Frontal cortex (tissue), 4 donors: ENCODE measurements at places on chromosomes 1 and 21.

- no peak for DNase-seq
Observed at GRCh38 chr1:159960721-159961381, 6.8 kb upstream of the SLAMF9 start.

GRCh38 chr1:3616861-3617260 lies 5.6 kb upstream of the MEGF6 start:
- no peak for DNase-seq

- no peak for DNase-seq
Observed at GRCh38 chr1:61337441-61337951, 255.1 kb downstream of the NFIA start.

DNA sequence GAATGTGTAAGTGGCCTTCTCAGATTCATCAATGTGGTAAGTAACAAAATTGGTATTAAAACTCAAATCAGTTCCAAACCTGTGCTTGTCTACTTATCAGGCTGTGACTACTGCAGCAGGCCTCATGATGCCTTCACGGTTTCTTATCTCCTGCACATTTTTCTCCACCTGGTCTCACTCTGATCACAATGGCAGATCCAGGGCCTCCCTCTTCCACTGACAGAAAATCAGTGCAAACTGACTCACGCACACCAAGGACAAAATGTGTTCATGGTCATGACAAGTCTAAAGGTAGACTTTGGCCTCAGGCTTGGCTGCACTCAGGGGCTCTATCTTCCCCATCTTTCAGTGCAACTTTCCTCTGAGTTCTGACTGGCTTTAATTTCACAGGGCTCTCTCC lies 56.7 kb upstream of the ATP1A1 start:
- DNase-seq = no peak

DNA sequence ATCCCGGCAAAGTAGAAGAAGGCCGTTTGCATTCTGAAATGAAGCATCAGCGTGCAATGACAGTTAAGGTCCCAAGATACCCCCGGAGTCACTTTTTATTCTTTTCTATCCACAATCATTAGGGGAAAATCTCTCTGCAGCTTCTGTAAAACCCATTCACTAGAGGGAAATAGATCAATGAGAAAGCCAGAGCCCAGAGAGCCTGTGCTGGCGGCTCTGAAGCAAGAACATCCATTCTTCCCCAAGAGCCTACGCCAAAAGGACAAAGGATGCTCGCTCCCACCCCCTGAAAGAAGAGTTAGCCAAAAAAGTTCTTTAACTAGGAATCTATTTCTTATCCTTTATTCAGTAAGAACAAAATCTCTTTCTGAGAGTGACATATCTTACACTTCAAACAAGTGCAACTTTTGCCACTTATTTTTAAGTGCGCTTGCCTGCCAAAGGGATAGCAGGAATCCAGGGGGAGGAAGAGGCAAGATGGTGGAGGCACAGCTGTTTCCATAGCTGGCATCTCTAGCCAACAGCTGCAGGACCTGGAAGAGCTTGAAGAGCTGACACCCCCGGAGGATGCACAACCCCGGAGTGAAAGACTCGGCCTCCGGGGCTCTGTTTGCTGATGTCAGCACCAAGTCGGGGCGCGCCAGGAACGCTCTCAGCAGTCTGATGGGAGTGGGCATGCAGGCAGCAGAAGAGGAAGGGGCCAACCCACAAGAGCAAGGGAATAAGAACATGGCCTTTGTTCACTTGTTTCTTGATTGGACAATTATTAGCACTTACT lies 68.7 kb downstream of the KCNN3 start:
- DNase-seq = no peak

DNA sequence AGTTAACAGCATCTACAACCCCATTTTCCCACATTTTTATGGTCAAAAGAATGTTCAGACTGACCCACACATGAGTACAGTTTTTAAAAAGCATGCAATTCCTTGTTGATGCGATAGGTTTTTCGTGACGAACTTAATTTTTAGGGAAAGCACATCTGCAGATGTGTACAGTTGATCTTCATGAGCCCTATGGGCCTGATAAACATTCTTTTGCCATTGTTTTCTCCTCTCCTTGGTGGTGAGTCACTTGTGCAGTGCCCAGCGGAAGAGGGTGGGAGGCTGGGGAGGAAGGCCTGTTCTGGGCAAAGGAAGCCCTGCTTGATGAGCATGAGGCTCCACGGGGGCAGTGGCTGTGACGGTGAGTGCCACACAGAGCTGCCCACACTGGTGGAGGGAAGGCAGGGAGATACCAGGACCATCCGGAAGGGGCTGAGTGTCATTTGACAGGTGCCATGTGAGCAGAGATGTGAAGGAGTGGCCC lies 5.3 kb downstream of the ARF1 start:
- DNase-seq = no peak

GRCh38 chr1:18666317-18666920 lies 35.8 kb downstream of the PAX7 start:
- DNase-seq = no peak

DNA sequence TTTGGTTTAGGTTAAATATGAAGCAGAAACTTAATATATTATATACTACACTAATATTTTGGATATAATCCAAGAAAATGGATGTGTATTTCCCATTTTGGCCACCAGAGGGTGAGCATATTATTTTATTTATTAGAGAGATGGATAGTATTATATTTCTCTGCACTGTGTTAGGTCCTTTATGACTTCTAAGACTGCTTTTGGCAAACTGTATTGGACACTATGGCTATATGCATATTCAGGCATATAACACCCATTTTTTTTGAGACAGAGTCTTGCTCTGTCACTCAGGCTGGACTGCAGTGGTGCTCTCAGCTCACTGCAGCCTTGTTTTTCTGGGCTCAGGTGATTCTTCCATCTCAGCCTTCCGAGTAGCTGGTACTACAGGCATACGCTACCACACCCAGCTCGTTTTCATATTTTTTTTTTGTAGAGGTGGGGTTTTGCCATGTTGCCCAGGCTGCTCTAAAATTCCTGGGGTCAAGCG lies 17.8 kb upstream of the PGM1 start:
- DNase-seq = no peak

GRCh38 chr1:57600424-57600823 lies 176.6 kb upstream of the DAB1 start:
- no peak for DNase-seq

DNA sequence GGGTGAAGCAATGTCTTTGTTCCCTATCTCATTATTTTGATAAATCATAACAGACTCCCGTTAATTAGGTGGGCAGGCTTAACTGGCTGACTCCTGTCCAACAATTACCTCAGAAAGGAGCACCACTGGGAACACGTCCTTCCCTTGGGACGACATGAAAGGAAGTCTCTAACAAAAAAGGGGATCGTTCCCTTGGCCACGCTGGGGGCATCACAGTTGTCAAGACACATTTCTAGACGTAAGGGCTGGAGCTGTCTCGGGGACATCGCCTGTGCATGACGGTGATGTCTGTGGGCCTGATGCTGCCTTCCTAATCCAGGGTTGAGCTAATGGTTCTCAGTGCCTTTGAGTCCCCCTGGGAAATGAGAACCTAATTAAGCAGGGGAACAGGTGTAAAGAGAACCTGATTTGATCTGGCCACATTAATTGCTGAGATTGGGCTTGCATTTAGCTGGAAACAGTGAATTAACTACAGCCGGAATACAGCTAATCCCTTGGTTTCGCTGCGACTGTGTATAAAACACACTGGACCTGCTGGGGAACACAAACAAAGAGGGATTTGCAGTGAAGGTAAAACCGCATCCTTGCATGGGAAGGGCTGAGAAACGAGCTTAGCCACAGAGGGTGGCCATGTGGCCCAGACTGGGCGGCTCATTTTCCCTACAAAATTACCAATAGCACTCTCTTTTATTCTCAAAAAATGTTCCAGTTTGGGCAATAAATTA lies 111.8 kb downstream of the MRPS6 start:
- no peak for DNase-seq

DNA sequence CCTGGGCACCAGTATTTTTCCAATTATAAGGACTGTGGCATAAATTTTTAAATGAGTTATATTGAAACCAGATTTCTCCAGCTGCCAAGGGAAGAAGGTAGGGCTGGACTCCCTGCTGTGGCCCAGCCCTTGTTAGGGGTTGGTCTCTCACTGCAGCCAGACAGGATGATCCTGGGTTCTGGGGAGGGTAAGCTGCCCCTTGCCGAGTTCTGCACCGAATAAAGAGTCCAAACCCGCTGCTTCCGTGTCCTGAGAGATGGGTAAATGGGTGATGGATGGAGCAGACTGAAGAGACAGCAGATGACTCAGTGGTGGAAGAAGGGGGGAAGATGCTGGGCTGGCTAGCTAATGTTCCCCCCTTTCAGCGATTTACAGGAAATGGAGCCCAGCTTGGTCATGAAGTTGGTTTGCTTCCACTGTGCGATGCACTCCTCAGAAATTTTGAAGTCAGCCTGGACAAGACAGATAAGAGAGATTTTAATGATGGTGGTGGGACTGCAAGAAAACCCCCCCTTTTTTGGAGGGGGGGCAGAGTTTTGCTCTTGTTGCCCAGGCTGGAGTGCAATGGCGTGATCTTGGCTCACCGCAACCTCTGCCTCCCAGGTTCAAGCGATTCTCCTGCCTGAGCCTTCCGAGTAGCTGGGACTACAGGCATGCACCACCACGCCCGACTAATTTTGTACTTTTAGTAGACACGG lies 41.4 kb downstream of the YARS1 start:
- no peak for DNase-seq

- DNase-seq = no peak
Observed at GRCh38 chr1:248800459-248800858, 25.3 kb downstream of the SH3BP5L start.

DNA sequence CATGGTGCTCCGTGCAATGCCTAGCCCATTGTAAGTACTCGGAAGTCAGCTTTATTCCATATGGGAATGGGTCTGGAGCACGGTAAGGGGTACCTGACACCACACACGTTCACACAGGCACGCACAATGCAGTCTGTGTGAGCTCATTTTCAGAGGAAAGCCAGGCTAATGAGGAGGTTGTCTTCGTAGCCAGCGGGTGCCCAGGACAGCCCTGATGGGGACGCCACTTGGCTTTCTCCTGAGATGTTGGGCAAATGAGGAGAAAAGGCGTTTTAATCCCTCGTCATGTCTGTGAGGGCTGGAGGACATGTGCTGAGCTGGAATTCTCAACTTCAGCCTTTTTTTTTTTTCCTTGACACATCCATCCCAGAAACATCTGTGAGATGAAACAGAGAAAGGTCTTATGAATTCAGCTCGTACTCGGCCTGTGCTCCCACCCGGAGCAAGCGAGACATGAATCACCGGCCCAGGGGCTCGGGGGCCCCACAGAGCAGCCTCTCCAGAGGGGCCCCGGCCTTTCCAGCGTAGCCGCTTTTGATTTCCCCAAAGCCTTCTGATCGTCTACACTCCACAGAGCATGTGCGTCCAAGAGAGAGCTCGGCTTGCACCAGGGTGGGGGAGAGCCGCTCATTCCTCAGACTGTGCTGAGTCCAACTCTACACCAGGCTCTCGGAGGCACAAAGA lies 125.1 kb downstream of the EPHB2 start:
- DNase-seq = no peak

DNA sequence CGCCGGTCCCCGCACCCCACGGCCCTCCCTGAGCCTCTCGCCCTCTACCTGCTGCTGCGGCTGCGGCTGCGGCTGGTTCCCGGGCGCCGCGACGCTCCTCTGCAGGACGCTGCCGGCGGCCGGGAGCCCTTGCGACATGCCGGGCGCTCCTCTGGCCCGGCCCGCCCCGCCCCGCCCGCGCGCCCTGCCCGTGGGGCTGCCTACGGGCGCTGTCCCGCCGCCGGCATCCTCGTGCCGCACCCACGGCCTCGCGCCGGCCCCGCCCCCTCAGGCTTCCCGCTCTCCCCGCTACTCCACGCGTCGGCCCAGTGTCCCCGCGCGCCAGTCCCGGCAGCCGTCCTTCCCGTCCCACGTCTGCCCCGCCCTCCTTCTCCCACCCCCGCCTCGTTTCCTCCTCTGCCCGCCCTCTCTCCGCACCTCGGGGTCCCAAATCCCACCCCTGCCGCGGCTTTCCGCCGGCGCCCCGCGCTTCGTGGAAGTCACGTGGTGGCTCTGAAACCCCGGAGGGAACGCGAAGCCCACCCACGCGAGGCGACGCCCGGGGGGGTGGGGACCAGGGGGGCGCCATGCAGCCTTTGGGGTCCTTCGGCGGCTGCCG lies at the start of gene BATF3:
TSS of gene BATF3 (minus strand) at position 216 of the 598 bp plus-strand sequence. CDS start at position 138, 78 bp downstream.
- DNase-seq = peak; percentile 54

GRCh38 chr1:116521186-116521585 lies 49.6 kb downstream of the CD58 start:
- no peak for DNase-seq

DNA sequence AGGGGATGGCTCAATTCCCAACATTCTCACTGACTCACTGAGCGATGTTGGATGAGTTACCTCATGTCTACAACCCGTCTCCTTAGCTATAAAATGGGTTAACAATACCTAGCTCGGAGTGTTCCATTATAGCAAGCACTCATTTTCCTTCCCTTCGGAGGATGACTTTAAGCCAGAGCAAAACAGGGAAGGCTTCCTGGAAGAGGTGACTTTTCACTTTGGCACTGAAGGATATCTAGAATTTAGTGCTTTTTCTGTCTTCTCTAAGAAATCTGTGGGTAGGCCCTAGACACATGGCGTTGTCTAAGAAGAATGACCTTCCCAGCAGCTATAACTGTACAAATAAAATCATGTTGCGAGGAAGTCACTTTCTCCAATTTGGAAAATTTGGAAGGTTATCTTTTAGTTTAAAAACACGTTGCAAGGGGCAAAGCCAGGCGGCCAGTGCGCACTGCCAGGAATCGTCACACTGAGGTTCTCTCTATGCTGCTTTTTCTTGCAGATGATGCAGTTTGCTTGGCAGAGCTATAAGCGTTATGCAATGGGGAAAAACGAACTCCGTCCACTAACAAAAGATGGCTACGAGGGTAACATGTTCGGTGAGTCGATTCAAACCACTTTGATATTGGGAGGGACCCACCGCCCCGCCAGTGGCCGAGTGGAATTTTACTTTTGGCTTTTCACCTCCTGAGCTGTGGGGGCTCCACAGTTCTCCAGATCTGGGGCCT lies 69.5 kb downstream of the MAN1C1 start:
- no peak for DNase-seq
